Naive thymus-derived CD8-positive, alpha-beta T cell (primary cell): ENCODE measurements at places on chromosomes 2 and 18. TPM values are rescaled to one million over a fixed set of nuclear protein-coding genes. Genes with fewer than 3 reads are reported as not detected.

- no peak for DNase-seq
- H3K36me3 ChIP-seq = no peaks in the 10 kb centered on the region
- H3K27ac ChIP-seq = no peak overlapping the region
- H3K4me3 ChIP-seq = no peak overlapping the region
Measured at GRCh38 chr2:122319539-122320132, 564.2 kb downstream of the TSN start.

DNA sequence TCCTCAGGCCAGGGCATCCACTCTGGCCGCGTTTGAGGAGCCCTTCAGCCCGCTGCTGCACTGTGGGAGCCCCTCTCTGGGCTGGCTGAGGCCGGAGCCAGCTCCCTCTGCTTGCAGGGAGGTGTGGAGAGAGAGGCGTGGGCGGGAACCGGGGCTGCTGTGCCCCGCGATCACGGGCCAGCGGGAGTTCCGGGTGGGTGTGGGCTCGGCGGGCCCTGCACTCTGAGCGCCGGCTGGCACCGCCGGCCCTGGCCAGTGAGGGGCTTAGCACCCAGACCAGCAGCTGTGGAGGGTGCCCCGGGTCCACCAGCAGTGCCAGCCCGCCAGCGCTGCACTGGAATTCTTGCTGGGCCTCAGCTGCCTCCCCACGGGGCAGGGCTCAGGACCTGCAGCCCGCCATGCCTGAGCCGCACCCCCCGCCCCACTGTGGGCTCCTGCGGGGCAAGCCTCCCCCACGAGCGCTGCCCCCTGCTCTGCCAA lies 1.9 kb upstream of the ABHD3 start:
- H3K4me1 ChIP-seq = peaks cover 36% of the 10 kb centered on the region
- no peak overlapping the region for H3K27ac ChIP-seq
- H3K27me3 ChIP-seq = no peaks in the 10 kb centered on the region
- peaks cover 10% of the 10 kb centered on the region for H3K36me3 ChIP-seq
- H3K4me3 ChIP-seq = no peak overlapping the region

DNA sequence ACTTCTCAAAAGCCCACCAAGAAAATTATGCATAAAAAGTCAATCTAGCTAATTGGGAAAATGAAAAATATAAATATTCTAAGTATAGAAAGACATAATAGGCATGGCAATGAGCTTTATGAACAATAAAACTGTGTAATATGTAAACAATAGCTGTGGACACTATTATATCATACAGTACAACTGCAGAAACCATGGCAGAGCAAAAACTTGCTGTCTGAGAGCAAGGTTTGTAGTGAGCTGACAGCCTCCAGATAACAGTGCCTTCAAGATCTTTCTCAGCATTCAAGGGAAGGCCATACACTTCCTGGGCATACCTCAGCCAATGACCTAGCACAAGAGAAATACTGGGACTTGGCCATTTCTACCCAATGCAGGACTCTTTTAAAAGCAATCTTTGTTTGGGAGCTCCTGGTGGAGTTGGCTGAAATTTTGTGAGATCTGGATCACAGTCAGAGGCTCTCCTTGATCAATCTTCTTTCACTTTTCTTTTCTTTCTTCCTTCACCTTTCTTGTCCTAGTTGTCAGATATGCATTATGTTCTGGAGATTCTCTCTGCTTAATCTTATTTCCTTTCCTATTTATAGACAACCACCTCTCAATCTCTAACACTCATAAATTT lies 427.2 kb upstream of the UBE2E3 start:
- no peaks in the 10 kb centered on the region for H3K27me3 ChIP-seq
- H3K4me1 ChIP-seq = no peaks in the 10 kb centered on the region
- no peaks in the 10 kb centered on the region for H3K36me3 ChIP-seq
- no peak overlapping the region for H3K27ac ChIP-seq

RASGRP3 gene
- total RNA-seq = 2.2 TPM

MTA3 gene
- total RNA-seq = 40.4 TPM

DNA sequence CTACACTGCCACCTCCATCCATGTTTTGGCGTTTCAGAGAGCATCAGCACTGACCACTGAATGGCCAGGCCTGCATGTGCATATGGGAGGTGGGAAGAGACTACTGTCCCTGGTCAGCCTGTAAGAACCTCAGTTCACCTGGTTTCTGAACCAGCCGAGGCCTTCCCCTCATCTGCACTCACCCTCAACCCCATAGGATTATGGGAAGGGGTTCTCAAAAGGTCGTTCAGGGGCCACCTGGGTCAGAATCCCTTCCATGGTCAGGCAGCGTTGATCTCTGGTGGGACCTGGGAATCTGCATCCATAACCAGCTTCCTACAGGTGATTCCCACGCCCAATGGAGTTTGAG lies 36.7 kb downstream of the TET3 start:
- no peaks in the 10 kb centered on the region for H3K27me3 ChIP-seq
- peaks cover 15% of the 10 kb centered on the region for H3K36me3 ChIP-seq
- DNase-seq = no peak
- peaks cover 80% of the 10 kb centered on the region for H3K4me1 ChIP-seq
- peak overlapping the region; percentile 43 for H3K4me3 ChIP-seq

DNA sequence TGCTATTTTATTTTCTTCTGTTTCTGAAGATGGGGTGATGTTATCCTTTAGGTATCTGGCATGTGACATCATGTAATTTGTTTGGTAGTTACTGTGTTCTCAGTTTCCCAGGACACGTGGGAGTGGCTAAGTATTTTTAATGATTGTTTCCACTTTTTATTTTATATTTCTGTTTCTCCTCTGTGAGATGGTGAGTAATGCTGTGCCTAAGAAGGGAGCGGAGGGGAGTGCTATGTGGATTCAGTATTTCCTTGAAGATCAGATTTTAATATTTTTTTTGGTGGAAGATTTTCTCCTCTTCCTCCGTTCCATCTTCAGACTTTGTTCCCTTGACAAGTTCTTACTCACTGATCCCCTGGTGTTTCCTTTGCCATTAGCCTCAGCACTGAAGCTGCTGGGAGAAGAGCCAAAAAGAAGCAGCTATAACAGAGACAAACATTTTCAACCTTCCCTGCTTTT lies 180.0 kb upstream of the MMADHC start:
- no peak for DNase-seq
- no peak overlapping the region for H3K4me3 ChIP-seq
- H3K4me1 ChIP-seq = no peaks in the 10 kb centered on the region
- H3K36me3 ChIP-seq = no peaks in the 10 kb centered on the region
- no peaks in the 10 kb centered on the region for H3K27me3 ChIP-seq

PDE11A gene
- total RNA-seq = not detected
